ENCODE measurements at places on chromosomes 4 and X.

- DNase-seq, result no peak
Observed at GRCh38 chrX:13515211-13515930, 54.0 kb upstream of the EGFL6 start.

DNA sequence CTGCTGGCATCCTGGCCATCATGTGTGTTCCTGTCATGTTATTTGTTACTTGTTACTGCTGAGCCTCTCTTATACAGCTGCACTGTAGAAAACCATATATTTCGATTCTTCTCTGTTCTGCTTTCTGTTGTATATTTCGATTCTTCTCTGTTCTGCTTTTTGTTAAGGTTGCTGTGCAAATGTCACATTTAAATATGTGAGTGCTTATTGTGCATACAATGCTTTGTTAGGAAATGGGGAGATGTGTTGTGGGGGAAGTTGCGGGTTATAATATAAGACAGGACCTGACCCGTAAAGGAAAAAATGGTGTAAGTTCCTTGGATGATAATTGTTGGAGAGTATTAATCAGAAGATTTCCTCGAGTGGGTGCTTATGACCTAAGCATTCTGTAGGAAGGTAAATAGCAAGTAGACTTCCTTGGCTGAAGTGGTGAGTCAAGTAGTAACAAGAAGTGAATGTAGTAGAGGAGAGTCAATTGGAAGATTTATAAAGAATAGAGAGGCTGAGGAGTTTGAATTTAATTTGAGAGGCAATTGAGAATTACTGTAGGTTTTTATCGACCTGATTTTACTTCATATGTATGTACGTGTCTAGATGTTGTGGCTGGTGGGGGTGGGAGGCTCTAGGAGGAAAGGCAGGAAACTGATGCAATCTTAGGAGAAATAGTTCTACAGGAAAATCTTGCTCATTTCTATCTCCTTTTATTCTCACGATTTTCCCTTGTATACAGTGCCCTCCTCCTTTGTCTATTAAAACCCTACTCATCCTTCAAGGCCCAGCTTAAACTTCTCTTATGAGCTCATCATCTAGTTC lies 8.5 kb downstream of the OGT start:
- DNase-seq, result no peak

DNA sequence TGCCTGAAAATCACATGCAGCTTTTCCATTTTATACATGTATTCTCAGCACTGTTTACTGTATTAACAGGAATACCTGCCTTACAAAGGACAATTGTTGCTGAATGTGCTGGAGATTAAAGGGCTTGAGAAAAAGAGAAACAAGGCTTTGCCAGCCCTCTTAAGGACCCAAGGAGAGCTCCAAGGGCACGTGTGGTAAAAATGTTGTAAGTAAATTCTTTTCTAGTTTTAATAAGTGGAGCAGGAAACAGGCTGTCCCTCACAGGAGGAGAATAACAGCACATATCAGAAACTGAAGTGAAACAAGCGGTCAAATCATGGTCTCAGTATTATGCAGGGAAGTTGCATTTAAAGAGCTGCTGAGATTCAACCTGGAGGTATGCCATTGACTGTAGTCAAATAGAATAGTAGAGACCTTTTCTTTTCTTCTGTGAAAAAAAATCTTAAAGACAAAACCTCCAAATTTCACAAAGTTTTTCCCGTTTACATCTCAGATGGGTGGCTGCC lies 18.5 kb downstream of the IGFBP7 start:
- DNase-seq, result no peak

DNA sequence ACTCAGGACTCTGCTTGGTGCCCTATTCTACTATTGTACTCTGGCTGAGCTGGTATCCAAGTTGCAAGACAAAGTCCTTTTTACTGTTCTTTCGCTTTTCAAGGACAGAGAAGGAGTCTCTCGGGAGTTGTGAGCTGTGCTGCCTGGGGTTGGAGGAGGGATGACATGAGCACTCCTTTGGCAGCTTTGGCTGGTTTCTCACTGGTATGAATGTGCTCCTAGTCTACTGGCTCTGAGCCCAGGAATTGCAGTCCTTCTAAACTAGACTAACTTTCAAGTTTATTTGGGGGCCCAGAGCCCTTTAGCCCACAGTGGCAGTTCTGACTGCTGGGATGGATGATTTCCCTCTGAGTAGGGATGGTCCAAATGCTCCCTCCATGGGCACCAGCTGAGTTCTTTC lies 997.1 kb downstream of the RAB28 start:
- DNase-seq, result no peak

GRCh38 chrX:70470850-70471289 lies 26.2 kb downstream of the DLG3 start:
- DNase-seq, result no peak

GRCh38 chr4:5503336-5503936 lies 204.9 kb downstream of the EVC2 start:
- no peak for DNase-seq

Data from hematopoietic multipotent progenitor cell treated with erythropoietin and hydrocortisone succinate and interleukin-3 and kit ligand, for 6 days (in vitro differentiated cells).